Activated T-cell treated with anti-CD3 and anti-CD28 coated beads, Interleukin-2, amount 50 U/mL, for 4 hours (primary cell): ENCODE measurements at places on chromosomes 1 and 21. TPM values are rescaled to one million over a fixed set of nuclear protein-coding genes. Genes with fewer than 3 reads are reported as not detected.

Gene CLEC20A
- not detected for total RNA-seq

Gene FCAMR
- total RNA-seq: not detected

Gene HCN3
- total RNA-seq: 1.1 TPM

Gene PCBP3
- 5.7 TPM for total RNA-seq

Gene AKNAD1
- not detected for total RNA-seq

Gene OR2G6
- not detected for total RNA-seq

Gene C1QB
- total RNA-seq: 0.45 TPM

Gene LRRC8C
- total RNA-seq: 74.3 TPM

Gene KRTAP7-1
- not detected for total RNA-seq

Gene TARBP1
- total RNA-seq: 33.5 TPM

Gene SLC16A4
- 0.11 TPM for total RNA-seq

- no peak for DNase-seq
These were observed 2.7 kb downstream of the LRRC71 start for GRCh38 chr1:156922986-156923669.

- DNase-seq: peak; percentile 54
These were observed 618 bp downstream of the HNRNPR start for GRCh38 chr1:23343221-23344110.

GRCh38 chr1:147808025-147808424, 47.6 kb upstream of the GJA5 start:
- no peak for DNase-seq

GRCh38 chr1:202624781-202625108, 85.5 kb downstream of the SYT2 start:
- no peak for DNase-seq

DNA sequence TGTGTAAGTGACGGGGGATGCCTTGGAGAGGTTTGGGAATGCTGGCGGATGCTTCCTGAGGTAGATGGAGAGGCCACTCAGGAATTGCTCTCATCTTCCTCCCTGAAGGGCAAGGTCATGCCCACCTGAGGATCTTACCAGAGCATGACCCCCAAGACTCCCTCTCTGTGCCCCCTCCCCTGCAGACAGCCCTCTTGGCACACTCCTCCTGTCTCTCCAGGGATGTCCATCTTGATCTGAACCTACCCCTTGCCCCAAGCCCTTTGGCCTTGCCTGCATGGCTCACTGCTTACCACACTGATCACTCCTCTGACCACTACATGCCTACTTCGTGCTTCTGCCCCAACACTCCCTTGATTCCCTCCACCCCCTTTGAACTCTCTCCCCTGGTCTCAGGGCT, 17.9 kb upstream of the MPL start:
- no peak for DNase-seq

DNA sequence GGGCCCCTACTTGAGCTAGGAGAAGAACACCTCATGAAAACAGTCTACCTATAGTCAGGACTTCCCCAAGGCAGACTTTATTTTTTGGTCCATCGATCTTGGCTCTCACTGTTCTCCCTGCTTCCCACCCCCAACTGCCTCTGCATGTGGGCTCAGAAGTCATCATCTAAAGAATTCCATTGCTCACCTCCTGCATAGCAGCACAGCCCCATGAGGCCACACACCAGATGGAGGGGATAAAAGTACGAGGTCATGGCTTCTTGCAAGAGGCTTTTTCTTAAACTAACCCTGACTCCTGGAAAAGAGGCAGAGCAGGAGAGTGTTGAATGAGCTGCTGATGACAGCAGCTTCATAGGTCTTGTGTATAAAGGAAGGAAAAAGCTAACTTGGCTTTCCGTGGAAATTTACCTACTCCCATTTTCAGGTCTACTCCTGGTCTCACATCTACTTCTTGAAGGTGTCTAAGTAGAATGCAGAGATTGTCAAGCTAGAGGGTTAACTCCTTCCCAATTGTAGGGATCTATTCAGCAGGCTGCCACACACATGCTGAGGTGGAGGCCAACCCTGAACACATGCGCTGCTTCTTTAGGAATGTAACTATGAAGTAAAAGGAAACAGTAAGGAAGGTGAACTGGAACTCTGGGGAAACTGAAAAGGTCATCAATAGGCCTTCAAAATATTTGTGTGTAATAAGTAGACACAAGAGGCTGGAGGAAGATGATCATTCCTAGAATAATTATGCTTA, 18.7 kb downstream of the WNT2B start:
- DNase-seq: no peak

DNA sequence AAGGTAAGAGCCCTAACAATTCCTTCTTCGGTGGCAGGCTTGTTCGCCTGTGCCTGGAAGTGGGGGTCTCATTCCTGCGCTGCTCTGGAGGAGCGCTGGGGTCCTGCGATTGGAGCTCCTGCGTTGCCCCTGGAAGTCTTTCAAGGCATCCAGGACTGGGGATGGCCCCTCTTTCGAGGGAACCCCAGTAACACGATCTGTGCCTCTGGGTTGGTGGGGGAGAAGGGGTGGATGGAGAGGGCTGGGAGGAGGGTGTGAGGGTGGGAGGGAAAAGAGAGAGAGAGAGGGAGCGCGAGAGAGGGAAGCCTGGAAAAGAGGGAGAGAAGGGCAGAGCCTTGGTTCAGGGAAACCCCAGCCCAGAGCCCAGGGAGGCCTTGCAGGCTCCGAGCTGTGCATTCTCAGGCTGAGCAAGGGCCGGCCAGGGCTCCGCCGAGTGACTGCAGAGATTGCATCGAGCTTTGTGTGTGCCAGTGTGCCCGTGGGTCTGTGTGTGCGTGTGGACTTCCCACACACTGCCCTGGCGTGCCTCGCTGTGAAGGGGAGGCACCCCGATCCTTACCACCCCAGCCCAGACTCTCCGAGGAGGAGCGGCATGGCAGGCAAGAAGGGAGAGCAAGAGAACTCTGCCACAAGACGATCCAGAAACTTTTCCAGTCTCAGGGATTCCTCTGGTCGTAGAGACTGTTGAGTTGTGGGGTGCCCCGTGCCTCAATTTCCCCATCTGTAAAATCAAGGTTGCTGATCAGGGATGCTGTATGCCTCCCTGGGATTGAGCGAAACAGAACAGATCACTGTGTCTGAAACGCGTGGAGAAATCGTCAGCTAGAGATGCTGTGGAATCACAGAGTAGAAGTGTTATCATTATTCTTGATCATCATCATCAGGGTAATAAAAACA, 619 bp downstream of the BCL9 start:
- peak; percentile 18 for DNase-seq

DNA sequence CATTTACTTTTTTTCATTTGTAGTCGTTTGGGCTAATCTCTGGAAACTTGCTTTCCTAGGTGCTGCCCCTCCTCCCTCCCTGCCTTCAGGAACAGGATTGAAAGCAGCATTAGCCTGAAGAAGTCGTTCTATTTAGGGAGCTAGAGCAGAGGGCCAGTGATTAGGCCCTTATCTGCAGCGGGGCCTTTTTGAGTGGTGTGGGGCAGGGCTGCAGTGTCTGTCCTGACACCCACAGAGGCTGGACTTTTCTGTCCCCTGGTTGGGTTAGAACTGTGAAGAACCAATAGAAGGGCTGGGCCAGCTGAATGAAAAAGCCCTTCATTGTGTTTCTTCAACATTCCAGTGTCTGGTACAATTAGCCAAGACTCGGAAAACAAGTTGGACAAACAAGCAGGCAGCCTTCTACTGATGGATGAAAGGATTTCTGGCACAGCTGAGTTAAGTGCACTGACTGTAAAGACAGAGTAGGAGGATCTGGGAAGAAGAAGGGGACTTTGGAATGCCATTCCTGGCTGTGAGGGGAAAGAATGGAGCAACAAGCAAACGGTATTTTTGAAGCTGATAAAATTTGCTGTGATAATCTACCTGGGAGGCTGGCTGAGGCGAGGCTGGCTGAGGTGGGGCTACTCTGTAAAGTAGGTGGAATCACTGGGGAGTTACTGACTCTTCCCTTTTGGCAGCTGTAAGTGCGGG, 9.7 kb downstream of the MACF1 start:
- no peak for DNase-seq

- DNase-seq: no peak
These were observed 98.2 kb upstream of the ERG start for GRCh38 chr21:38596264-38597042.

DNA sequence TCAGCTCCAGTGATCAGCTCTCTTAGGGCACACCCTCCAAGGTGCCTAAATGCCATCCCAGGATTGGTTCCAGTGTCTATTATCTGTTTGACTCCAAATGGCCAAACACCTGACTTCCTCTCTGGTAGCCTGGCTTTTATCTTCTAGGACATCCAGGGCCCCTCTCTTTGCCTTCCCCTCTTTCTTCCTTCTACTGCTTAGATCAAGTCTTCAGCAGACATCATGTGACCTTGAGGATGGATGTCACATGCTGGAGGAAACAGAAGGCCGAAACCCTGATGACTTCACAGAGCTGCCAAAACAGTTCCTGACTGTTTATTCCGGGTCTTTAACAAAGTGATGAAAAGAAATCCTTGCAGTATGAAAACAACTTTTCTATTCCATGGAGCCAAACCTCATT, 24.4 kb upstream of the WDR26 start:
- no peak for DNase-seq

- DNase-seq: no peak
These were observed 20.0 kb upstream of the ALDH4A1 start for GRCh38 chr1:18922319-18922726.

- no peak for DNase-seq
These were observed 27.6 kb upstream of the CNIH3 start for GRCh38 chr1:224588515-224588914.

- DNase-seq: no peak
These were observed 30.1 kb downstream of the TOMM20 start for GRCh38 chr1:235098547-235098946.

DNA sequence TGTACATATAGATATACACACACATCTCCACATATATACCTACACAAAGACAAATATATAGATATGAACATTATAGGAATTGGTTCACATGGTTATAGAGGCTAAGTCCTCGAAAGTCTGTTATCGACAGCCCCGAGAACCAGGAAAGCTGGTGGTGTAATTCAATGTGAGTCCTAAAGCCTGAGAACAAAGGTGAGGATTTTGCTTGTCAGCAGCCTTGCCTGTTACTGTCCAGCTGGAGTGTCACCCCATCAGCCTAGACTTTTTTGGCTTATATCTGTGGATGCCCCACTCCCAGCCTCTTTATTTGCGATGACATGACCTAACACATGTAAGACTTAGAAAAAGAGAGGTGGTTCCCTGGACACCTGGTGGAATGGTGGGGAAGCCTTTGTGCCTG, 97.0 kb downstream of the GIPC2 start:
- DNase-seq: no peak

DNA sequence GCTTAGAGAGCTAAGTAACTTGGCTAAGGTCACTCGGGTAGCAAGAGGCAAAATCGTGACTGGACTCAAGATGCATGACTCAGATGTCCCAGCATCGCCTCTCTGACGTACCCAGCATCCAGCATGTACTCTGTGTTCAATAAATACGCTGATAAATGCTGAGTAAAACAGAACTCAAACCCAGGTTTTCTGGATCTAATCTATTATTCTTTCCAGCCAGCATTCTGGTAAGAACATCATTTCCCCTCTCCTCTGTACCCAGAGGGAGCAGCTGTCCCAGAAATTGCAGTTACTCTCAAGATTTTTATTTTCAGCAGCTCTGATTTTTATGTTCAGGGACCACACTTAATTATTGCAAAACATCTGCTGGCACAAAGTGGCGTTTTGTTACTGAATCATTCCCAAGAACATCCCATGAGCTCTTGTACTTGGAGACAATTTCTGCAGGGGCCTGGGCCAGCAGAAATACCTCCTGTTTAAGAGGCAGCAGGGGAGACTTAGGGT, 249.0 kb downstream of the PRDM2 start:
- DNase-seq: no peak

GRCh38 chr1:245765230-245766000, 610.6 kb downstream of the KIF26B start:
- no peak for DNase-seq

DNA sequence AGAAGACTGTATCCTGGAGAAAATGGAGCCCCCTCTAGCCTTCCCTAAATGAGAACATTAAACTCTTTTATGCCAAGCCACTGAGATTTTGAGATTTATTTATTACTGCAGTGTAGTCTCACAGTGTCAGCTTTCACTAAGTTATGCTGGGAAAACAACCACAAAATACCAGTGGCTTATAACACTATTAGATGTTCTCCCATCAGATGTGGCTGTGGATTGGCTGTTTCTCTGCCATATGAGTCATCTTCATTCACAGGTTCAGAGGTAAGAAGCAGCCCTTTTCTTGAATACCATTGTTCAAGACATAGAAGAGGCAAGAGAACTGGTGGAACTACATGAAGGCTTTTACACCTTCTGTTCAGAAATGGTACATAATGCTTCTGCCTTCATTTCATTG, 32.1 kb upstream of the ST6GALNAC5 start:
- no peak for DNase-seq

DNA sequence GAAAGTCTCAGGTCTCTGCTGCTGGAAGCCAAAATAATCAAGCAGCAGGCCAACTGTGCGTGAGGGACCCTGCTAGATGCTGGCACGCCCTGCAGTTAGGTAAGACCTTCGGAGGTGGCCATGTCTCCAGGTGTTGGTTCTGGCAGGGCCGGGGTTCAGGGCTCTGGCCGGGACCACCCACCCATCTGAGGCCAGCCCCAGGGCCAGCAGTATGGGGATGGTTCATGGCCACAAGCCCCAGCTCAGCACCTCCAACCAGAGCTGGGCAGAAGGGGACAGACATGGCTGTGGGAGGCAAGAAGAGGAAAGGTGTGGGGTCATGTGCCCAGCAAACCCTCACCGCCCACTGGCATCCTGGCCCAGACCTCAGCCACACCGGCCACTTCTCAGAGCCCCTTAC, 23.3 kb downstream of the LRP8 start:
- DNase-seq: no peak

- no peak for DNase-seq
These were observed 8.4 kb downstream of the SGIP1 start for GRCh38 chr1:66542314-66542713.

DNA sequence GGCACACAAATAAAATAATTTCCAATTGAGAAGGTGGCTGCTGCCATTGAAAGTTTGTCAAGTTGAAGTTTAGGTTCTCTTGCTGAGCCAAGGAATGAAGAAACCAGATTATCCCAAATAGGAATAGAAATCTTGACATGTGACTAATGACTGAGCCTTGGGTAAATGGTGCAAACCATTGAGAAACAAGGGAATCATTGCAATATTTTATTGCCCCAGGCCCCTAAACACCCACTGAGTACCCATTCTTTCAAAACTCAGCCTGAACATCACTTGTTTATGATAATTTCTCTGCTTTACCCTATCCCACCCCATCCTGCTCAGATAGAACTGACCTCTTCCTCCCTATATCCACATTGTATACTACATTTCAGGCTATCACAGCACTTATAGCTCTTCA, 46.6 kb upstream of the VTCN1 start:
- no peak for DNase-seq

DNA sequence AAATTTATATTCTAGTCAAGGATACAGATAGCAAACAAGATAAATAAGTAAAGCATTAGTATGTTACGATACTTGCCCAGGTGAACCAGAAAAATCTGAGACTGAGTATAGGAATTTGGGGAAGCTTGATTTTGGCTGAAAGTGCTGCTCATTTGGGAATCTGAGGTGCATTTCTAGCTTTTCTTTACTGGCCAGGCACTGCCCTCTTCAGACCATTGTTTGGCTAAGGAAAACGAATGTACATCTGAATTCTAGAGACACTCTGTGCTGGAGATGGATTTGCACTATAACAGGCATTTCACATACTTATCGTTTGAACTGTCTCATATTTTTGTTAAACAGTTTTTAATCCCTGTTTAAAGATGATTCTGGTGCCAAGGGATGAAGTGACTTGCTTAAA, 23.4 kb downstream of the ARID1A start:
- no peak for DNase-seq
